ENCODE measurements at places on chromosomes 7 and 10.

DNA sequence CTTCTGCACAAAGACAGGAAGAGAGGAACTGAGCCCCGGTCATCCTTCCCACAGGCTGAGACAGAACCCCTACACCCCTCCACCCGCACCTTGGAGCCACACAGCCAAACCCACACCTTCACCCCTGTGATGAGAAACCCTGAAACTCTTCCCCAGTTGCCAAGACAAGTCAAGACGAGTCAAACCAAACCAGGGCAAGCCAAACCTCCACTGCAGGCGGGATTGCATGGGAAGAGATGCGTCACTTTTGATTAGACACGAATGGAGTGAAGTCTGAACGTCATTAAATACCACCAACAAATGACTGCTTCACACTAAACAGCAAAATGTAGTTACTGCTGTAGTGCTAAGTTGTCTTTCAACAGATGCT, 73.8 kb downstream of the PRPF18 start:
- no peak for DNase-seq

- DNase-seq: no peak
Measured at GRCh38 chr10:71985542-71986250, 21.5 kb downstream of the CHST3 start.

GRCh38 chr10:57905861-57906260, 361.8 kb downstream of the IPMK start:
- DNase-seq: no peak

- DNase-seq: peak; percentile 72
Measured at GRCh38 chr7:85512790-85513189, 325.9 kb upstream of the SEMA3D start.

DNA sequence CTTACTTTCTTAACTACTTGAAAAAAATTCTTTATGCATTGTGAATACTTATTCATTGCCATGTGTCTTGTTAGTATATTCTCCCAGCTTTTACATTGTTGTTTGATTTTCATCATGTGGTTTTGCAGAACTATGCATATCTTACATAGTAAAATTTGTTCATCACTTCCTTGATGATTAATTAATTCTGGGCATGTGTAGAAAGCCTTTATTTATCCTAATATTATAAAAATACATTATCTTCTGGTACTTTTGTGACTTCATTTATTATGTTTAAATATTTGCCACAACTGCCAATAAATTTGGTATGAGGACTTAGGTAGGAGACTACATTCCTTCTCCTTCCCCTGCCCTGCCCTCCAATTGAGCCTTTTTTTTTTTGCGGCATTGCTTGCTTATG, 166.0 kb upstream of the ZNF32 start:
- DNase-seq: no peak

DNA sequence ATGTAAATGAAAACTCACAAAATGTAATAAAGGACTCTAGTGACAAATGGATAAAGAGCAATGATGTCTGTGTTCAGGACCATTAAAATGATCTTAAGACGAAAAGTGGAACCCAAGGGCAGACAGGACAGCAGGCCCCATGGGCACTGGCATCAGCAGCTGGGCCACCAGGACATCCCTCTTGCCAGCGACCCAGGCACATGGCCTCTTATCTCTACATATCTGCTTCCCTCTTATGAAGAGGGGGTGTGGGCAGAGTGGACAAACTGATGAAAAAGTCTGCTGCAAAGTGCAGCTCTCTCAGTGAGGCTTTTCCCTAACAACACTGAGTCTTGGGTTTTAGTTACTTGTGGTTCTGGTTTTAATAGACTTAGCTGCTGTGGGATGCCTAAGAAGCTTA, 44.8 kb upstream of the ANKRD1 start:
- no peak for DNase-seq

DNA sequence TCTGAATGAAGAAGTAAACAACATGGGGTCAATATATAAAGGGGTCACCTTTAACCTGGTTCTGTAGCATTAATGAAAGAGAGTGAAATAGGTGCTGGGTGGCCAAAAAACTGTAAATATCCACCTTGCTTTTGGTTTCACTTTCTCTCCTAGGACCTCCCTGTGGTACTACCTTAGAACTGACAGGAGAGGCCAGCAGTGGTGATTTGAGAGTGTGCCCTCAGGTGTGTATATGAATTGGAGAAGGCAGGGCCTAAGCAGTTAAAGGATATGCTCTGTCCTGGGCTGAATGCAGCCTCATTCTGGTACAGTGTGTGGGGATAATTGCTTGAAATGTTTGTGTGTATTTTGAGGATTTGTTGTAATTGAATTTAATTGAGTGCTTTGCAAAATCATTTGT, 62.0 kb downstream of the BBS9 start:
- no peak for DNase-seq

DNA sequence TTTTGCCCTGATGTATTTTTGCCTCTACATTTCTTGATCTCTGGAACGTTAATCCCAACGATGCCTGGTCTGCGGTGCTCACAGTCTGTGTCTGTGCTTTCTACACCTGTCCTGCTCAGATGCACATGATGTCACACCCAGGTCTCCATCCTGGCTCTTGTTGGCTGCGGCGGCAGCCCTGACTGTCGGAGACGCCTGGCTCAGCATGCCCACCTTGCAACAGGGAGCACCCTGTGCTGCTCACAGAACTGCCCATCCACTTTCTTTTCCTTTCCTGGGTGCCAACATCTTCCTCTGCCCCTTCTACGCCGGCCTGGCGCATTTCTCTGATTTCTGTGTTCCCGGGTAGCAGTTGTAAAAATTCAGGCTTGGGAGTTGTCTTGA, 106.2 kb downstream of the CUX1 start:
- DNase-seq: no peak

DNA sequence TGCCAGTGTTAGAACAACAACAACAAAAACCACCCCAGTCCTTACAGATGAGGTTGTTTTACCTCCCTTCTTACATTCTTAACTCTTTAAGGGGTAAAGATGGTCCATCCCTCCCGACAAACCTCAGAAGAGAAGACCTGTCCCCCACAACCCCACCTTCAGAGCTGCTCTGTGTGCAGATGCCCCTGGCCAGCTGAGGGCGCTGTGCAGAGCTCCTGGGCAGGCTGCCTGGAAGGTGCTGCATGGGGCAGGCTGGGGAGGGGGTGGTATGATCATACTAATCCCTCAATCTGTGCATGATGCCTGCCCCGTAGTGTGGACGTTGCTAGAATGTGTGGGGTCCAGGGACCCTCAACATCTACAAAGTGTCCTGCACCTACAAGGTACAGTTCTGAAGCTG, 387.1 kb downstream of the INHBA start:
- DNase-seq: no peak

- DNase-seq: no peak
Measured at GRCh38 chr10:132497861-132498561, 39.6 kb upstream of the INPP5A start.

DNA sequence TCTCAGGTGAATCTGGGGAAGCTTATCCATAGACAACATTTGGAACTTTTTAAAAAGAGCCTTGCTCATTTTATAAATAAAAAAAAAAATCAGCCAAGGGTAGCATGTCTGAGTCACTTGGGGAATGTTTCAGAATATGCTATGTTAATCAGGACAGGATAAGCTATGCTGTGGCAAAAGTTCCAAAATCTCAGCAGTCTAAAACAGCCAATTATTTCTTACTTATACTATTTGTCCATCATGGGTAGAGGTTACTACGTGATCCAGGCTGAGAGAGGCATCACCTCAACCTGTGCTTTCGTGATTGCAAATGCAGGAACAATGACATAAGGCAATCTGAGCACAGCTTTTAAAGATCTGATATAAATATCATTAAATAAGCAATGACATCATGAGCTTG, 6.5 kb downstream of the SLC13A1 start:
- DNase-seq: no peak

DNA sequence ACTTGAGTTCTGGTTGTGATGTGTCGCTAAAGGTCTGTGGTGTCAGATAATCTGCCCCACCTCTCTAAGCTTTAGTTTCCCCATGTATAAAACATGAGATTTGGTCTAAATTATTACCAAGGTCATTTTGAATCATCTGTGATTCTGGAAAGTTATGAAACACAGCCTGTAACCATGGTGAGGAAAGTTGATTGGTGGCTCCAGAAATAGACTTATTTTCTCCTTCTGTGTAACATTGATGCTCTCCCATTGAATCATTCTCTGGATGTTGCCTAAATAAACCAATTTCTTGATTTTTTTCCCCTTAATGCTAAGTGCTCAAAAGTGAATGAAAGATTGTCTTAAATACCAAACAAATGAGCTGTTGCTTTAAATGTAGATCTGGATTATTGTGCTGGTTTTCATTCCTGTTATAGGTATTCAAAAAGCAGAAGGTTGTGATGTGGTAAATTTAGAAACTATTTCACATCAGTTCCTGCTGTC, 30.0 kb upstream of the PCGF5 start:
- DNase-seq: no peak
